NCI-H1436 (cell line): ENCODE measurements at places on chromosomes 3 and 15.

- no peak for DNase-seq
These were observed 1118.4 kb downstream of the TBL1XR1 start for GRCh38 chr3:176078906-176079305.

DNA sequence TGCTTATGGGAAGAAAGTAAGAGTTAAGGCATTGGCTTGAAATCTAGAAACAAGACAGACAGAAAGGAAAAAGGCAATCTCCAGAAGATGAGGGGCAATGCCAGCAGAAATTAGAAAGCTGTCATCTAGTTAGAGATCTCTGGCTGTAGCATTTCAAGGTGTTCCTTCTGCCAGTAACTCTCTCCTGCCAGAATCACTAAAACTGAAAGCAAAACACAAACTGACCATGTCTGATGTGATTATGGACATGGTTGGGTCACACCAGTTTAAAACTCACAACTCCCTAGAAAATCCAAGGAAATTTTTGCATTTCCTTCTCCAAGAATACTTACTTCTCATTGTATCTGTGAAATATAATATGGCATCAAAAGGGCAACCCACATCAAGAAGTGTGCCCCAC is 82.9 kb downstream of the LDHAL6B start:
- DNase-seq, result no peak

DNA sequence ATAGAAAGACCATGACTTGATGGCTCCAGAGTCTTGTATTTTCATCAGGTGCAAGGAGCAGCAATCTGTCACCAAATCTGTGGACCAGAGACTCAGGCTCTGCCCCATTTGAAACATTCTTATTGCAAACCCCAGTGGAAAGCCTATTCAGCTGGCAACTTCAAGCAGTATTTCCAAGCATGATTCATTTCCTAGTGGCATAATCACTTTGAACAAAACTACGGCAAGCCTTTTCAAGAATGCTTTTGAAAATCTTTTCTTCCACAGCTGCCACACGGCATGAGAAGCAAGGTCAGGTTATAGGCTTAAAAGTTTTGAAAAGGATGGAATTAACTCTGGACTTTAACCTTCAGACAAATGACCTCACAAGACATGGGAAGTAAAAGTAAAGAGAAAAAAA is 122.0 kb upstream of the BFSP2 start:
- no peak for DNase-seq

DNA sequence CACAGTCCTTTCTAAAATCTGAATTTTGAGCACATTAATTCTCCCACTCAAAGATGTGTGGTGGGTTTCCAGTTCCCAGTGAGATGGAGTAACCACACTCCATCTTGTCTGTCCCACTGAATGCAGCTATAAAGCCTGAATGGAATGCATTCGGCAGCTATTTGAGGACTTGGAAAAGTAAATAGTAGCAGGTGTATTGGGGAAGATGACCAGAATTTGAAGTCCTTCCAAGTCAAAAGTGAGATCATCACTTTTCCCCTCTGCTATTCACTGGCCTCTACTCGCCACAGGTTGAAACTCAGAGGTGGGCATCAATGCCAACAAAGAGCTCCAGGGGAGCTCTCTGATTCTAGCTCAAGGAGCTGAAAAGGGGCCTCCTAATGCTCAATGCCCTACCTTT is 8.1 kb upstream of the GNB5 start:
- DNase-seq, result no peak

- no peak for DNase-seq
These were observed 48.8 kb downstream of the RAD18 start for GRCh38 chr3:8914491-8914890.

- no peak for DNase-seq
These were observed 102.8 kb downstream of the LSAMP start for GRCh38 chr3:116342499-116342898.

DNA sequence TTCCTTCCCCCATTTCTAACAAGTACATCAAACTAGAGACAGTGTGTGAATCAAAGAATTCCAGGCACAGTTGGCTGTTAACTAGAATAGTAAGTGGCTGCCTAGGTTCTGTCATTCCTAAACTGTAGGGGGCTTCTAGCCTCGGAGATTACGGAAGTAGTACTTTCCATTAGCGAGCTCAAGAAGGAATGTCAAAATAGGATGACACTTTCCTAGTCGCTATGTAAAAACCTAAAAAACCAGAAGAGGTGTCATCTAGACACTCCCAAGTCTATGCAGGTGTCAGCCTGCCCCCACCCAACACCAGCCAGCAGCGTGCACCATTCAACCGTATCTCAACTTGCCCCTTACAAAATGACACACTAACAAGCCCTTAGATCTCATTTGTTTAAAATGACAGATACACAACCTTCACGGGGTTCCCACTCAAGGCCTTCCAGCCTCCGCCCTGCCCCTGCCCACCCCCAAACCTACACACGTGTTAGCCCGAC is 874 bp downstream of the INO80 start:
- DNase-seq, result no peak

- no peak for DNase-seq
These were observed 140.0 kb downstream of the GADL1 start for GRCh38 chr3:30754426-30754825.

DNA sequence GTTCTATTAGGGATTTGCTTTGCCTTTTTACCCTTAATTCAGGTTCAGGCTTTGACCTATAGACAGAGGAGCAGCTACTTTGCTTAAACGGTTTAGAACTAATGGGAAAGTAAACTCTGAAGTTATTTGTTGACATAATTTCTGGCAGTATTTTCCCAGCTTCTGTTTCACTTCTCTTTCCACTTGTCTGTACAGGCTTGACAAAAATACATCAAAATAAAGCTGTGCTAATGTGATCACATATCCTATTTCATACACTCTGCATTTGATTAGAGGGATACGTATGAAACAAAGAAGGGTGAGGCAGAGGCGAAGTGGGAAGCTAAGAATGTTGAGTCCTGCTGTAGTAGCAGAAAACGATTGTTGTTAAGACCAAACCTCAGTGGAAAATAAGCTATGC is 389.1 kb upstream of the RARB start:
- no peak for DNase-seq

DNA sequence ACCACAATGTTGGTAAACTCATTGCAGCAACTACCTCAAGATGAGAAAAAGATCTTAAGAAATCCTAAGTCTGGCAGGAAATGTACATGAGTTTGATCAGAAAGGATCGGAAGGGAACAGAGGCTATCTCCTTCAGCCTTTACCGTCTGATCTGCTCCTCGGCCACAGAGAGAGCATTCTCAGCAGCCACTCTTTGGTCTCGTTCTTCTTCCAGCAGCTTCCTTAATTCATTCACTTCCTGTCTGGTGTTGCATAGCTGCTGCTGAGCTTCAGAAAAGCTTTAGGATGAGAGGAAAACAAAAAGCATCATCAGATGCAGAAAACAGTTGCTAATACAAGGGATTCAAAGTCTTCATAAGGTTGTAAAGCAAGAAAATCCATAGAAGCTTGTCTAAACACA is 6.6 kb upstream of the HCLS1 start:
- no peak for DNase-seq

GRCh38 chr3:24648063-24648462 is 153.4 kb upstream of the THRB start:
- DNase-seq, result no peak

DNA sequence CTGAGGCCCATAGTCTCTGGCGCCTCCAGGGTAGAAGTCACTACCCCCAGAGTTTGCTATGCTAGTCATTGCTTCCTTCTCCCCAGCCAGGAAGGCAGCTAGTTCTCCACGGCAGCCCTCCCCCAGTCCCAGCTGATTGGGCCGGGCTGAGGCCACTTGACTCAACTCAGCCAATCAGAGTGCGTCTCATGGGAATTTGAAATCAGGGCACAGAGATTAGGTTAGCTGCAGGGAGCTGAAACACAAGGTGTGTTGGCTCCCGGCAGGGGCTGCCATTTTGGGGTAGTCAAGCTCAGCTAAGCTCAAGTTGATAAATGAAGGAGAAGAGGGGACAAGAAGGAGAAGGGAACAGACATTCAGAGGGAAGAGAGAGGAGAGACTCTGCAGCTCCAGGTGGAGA is 32.8 kb downstream of the LINGO1 start:
- DNase-seq, result peak; percentile 97

GRCh38 chr3:163572856-163573255 is 1505.4 kb downstream of the SI start:
- DNase-seq, result no peak

GRCh38 chr3:8529738-8530525 is 28.3 kb downstream of the LMCD1 start:
- DNase-seq, result no peak

GRCh38 chr3:129308636-129309035 is 30.0 kb downstream of the HMCES start:
- DNase-seq, result no peak

- no peak for DNase-seq
These were observed 55.7 kb upstream of the PSMD6 start for GRCh38 chr3:64078966-64079365.

DNA sequence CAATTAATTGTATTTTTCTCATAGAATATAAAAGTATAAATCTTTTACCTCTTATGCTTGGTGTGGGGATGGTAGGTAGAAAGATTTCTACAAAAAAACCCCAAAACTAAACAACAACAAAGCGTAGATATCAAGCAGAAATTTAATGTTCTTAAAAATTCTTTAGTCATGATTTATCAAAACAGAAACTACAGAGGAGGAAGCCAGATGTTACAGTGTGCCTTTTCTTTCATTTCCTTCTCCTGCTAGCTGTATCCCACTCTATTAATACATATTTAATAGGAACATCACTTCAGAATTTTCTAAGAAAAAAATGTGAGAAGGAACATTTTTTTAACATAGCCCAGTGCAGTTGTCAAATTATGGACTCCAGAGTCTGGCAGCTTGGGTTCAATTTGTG is 420.6 kb downstream of the TUSC7 start:
- DNase-seq, result no peak

DNA sequence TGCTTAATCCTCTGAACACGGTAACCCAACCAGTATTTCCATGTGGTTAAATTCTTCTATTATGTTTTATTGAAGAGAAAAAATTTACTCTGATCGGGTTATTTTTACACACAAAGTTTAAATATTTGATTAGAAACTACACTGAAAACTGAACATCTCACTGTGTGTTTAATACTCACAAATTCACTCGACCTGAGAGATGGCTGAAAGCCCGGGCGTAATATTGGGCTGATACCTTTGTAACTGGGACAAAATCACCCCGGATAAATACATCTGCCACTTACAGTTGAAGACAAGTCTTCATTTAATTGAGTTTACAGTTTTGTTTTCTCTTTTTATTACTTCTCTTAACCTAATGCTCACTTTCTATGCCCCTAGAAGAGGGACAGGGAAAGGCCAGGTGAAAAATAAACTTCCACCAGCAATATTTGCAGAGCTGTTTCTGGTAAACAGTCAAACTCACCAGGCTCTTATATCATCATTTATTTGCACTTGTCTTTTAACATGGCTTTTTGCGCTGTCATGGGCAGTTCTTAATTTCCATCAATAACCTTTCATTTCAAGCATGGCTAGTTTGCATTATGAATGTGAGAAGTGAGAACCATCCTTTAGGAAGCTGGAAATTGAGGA is 145.6 kb upstream of the TMCO5A start:
- DNase-seq, result no peak

DNA sequence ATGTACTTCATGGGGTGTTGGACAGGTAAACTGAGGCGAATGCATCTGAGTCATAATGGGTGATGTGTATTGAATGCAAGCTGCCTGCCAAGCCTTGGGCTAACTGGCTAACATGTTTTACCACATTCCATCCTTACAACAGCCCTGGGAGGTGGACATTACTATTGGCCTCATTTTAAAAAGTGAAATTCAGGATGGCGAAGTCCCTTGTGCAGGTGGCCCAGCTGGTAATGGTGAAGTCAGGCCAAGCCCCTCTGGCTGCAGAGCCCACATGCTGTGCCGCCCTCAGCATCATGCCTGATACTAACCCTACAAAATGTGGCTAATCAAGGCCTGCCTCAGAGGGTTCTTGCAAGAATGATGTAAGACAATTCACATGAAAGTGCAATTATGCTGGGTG is 60.0 kb upstream of the CHD2 start:
- no peak for DNase-seq

DNA sequence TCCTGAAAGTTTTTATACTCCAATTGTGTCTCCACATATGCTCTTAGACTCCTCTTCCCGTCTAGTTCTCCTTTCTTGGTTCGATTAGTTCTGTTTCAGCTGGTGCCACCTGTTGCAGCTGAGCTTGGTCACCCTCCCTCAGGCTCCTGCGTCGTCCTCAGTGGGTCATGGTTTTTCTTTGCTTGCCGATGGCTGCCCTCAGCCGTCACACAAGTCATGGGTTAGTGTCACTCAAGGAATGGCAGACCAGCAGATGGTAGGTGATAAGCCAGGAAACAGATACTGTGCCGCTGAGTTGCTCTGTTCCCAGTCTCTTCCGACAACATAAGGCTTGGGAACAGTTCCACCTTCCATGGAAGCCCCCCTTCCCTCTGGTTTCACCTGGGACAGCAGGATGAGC is 109.9 kb downstream of the IGF1R start:
- DNase-seq, result no peak

GRCh38 chr3:69370156-69370883 is 15.6 kb downstream of the FRMD4B start:
- DNase-seq, result no peak

DNA sequence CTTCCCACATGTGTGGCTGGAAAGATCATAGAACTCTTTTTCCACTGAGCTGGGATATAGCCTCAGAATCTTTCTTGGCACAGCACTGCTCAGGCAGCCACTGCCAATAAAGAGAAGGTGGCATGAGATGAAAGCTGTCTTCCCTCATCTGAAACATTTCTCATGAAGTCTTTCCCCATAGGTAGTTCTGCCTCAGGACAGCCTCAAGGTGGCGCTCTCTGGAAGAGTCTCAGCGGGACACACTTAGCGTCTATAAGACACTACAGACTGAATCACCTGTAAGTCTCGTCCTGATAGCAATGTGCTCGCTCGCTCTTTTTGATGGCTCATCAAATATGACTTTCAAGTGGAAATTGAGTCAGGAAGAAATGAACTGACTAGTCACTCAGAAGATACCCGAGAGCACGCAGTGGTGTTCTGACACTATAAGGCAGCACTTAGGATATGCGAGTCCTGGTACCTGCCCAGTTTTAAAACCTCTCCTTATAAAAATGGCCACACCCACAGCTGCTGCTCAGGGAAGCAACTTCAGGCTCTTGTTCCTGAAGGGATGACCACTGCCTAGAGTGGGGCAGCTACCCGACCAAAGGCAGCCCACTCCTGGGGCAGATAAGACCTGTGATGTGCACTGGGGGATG is 269.5 kb downstream of the SUCLG2 start:
- DNase-seq, result no peak

DNA sequence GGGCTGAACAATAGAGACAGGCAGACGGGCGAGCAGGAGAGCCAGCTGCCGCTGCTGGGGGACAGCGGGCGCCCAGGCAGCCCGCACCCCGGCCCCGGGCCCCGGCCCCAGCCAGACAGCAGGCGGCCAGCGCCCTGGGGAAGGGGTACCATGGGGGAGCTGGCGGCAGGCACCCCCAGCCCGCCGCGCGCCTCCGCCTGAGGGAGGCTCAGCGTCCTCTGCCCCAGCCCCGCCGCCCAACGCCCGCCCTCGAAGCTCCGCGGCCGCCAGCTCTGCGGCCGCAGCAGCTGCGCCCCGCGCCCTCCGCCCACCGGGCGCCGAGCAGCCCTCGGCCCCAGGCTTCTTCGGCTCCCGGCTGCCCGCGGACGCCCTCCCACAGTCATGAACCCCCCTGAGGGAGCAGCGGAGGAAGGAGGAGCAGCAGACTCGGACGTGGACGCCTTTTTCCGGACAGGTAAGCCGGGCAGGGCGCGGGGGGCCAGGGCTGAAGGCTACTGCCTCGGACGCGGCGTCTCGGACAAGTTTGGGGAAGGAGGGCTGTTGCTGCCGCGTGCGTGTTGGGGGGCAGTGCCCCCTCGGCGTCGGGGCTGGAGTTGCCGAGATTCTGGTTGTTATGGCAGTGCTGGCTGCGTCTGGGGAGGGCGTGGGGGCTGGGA is 41.6 kb upstream of the ROPN1 start:
- DNase-seq, result no peak
